ENCODE measurements at places on chromosomes 11 and 22.

- peak; percentile 59 for DNase-seq
Observed at GRCh38 chr11:60375316-60375715, 3.0 kb upstream of the MS4A7 start.

DNA sequence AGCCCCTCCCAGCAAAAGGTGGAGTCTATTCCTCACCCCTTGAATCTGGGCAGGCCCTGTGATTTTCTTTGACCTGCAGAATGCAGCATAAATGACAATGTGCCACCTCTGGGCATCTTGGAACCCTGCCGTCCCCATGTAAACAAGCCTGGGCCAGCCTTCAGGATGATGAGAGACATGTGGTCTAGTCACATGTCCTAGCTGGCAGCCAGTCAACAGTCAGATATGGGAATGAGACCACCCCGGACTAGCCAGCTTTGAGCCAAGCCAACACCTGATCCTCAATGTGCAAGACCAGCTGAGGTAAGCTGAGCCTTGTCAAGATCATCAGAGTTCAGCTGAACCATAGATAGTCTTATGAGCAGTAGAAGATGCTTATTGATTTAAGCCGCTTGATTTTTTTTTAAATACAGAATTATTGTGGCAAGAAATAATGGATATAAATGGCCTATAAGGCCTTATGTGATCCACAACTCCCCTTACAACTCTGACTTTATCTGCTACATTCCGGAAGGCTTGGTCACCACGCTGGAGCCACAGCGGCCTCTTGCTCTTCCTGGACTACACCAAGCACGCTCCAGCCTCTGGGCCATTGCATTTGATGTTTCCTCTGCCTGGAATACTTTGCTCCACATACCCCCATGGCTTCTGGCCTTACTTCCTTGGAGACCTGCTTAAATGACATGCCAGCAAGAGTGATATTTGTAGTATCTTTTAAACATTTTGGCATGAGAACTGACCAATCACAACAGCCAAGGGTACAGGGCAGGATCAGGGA lies 225.9 kb upstream of the SESN3 start:
- no peak for DNase-seq

GRCh38 chr22:20430101-20430719 lies 7.4 kb downstream of the SCARF2 start:
- DNase-seq, result no peak

GRCh38 chr22:28999510-28999909 lies 62.1 kb downstream of the C22orf31 start:
- no peak for DNase-seq

- no peak for DNase-seq
Observed at GRCh38 chr11:71499125-71499524, 27.9 kb upstream of the KRTAP5-7 start.
